ENCODE measurements at places on chromosomes 3 and 15.

- no peak for DNase-seq
Observed at GRCh38 chr3:150729682-150730360, 26.1 kb upstream of the ERICH6 start.

DNA sequence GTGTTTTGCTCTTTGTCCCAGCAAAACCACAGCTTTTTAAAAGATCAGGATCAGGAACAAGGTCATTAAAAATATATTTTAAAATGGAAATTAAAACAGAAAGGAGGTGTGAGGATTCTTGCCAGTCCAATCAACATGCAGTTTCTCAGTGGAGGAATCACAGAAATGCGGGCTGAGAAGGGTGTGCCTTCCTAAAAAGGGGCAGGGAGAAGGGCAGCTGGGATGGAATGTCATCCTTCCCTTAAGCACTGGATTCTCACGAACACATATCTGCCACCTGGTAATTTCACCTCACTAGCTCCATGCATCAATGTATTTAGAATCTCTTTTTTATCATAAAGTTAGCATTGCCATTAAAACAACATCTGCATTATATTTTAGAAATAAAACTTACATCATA, 21.4 kb downstream of the ABI3BP start:
- no peak for DNase-seq

GRCh38 chr15:101008158-101009139, 89.3 kb downstream of the LRRK1 start:
- DNase-seq = peak; percentile 92

DNA sequence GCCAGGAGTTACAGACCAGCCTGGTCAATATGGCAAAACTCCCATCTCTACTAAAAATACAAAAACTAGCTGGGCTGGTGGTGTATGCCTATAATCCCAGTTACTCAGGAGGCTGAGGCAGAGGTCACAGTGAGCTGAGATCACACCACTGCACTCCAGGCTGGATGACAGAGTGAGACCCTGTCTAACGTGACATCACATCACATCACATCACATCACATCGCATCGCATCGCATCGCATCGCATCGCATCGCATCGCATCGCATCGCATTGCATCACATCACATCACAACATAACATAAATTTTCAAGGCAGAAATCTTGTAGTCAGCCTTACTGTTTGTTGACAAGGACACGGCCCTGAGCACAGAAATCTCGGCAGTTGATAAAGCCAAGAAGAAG, 44.4 kb downstream of the RBM6 start:
- no peak for DNase-seq

- DNase-seq = no peak
Observed at GRCh38 chr15:81950841-81951414, 94.9 kb downstream of the MEX3B start.

- no peak for DNase-seq
Observed at GRCh38 chr3:134918441-134918840, 123.4 kb downstream of the EPHB1 start.

GRCh38 chr3:137296116-137296515, 338.3 kb downstream of the IL20RB start:
- DNase-seq = no peak

GRCh38 chr3:111923095-111923771, 55.6 kb upstream of the ABHD10 start:
- DNase-seq = no peak

DNA sequence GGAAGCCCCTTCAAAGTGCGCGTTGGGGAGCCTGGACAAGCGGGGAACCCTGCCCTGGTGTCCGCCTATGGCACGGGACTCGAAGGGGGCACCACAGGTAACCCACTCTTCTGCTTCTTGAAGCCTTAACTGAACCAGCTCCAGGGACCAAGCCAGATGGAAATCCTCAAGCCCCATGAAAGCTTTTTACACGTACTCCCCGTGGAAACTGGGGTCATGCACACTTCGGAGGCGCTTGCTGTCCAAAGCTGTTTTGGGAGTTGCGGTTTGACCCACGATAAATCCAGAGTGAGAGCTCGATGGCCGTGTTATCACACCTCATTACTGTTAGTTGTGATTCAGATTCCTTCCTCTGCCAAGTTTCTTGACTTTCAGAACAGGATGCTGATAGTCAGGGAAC, 47.5 kb downstream of the DNASE1L3 start:
- DNase-seq = no peak

GRCh38 chr3:18247139-18247695, 177.9 kb downstream of the SATB1 start:
- DNase-seq = no peak

- no peak for DNase-seq
Observed at GRCh38 chr15:38687340-38687739, 122.7 kb upstream of the RASGRP1 start.

DNA sequence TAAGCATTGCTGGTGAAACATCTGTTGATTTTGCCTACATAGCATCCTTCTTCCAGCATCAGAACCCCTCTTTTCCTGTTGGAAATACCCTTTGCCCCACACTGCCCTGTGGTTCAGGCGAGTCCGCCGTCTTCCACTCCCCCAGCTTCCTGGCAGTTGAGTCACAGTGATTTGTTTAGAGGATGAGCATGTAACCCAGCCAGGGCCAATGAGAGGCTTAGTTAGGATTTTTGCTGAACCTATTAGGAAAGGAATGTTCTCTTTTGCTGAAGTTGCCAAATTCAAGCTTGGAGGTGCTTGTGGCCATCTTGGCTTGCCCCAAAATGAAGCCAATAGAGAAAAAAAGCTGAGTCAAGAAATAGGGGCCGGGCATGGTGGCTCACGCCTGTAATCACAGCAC, 19.0 kb upstream of the MEX3B start:
- DNase-seq = no peak

- no peak for DNase-seq
Observed at GRCh38 chr15:67835297-67836133, 4.3 kb downstream of the RNU6-1 start.

GRCh38 chr15:69573815-69574475, 121.3 kb downstream of the RPLP1 start:
- peak; percentile 56 for DNase-seq

DNA sequence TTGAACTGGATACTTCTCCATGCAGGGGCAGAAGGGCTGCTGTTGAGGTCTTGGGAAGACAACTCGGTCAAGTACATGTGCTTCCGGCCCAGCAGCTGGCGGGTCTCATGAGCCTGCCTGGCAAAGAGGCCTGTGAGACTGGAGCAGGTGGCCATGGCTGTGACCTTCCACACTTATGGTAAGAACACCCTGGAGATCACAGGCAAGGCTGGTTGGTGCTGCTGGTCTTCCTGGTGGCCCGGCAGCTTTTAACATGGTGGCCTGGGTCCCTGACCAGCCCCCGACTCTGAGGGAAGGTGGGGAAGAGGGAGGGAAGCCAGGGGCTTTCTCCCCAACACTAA, 15.4 kb downstream of the CHRD start:
- no peak for DNase-seq

GRCh38 chr15:25947323-25948314, 84.5 kb upstream of the ATP10A start:
- DNase-seq = no peak

GRCh38 chr3:32303977-32304881, 65.7 kb downstream of the CMTM8 start:
- DNase-seq = no peak

All from stimulated activated CD4-positive, alpha-beta T cell treated with anti-CD3 and anti-CD28 coated beads, Interleukin-12 subunit alpha, Interleukin-12 subunit beta, amount 100 ng/mL, for 48 hours (primary cell).